ENCODE measurements at places on chromosomes 16 and 17. TPM values are rescaled to one million over a fixed set of nuclear protein-coding genes. Genes with fewer than 3 reads are reported as not detected.
A peak's percentile ranks its signal among the peaks of the same experiment; 100 is the strongest.

The KRTAP9-3 gene
- not detected for total RNA-seq

DNA sequence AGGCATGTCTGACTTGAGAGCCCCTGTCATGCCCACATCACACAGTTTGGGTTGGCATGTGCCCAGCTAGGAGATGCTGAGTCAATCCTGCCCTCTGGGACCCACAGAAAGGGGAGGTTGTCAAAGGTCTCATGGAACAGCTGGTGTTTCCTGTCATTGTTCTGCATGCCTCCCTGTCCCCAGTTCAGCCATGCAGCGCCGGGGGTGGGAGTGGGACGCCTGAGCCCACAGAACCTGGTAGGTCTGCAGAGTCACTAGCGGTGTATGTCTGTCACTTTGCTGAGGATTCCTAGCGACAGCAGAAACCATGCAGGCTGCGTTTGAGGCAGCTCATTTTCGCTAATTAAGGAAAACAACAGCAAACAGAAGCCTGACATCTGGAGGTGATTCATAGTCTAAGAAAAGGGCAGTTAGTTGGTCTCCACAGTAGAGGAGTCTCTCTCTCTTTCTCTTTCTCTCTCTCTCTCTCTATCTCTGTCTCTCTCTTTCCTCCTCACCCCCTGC, 19.6 kb upstream of the CCL1 start:
- DNase-seq = no peak

GRCh38 chr17:56826611-56827414, 6.9 kb downstream of the C17orf67 start:
- no peak for DNase-seq

GRCh38 chr16:31713071-31713944, 160.3 kb upstream of the ZNF267 start:
- DNase-seq = peak; percentile 97

All from HepG2 (cell line).